Naive thymus-derived CD8-positive, alpha-beta T cell (primary cell): ENCODE measurements at places on chromosomes 1 and 21.

GRCh38 chr1:12359359-12360133 is 129.7 kb downstream of the VPS13D start:
- DNase-seq, result no peak

DNA sequence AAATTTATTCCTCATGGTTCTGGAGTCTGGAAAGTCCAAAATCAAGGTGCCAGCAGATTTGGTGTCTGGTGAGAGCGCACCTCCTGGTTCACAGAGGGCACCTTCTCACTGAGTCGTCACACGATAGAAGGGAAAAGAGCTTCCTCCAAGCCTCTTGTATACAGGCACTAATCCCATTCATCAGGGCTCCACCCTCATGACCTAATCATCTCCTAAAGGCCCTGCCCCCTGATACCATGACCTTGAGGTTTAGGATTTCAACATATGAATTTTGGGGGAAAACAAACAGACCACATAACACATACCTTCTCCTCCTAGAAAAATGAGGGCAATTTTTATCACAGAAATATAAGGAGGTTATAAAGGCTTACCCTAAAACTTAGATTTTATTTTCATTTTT is 88.0 kb upstream of the NFIA start:
- no peak for DNase-seq

GRCh38 chr1:7770997-7771822 is at the start of gene VAMP3:
Gene VAMP3 (plus strand): TSS chr1:7771296. CDS start chr1:7771384, 88 bp downstream.
- DNase-seq, result peak; percentile 91

- DNase-seq, result no peak
Observed at GRCh38 chr1:18110968-18111367, 3.4 kb downstream of the IGSF21 start.

- no peak for DNase-seq
Observed at GRCh38 chr1:22437573-22437972, 14.1 kb upstream of the ZBTB40 start.

DNA sequence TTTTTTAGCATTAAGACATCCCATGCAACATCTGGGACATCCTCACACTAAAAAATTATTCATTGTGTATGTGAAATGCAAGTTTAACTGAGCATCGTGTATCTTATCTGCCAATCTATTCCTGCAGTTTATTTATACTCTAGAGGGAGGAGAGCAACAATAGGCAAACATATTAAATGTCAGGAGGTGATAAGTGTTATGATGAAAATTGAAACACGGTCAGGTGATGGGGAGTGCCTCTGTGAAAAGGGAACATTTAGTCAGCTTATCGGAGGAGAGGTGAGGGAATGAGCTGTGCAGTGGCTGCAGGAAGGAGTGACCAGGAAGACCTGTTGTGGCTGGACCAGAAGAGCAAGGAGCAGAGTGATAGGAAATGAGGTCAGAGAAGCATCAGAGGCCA is 775 bp upstream of the EFCAB14 start:
- no peak for DNase-seq

GRCh38 chr1:204678721-204679475 is 6.6 kb downstream of the LRRN2 start:
- no peak for DNase-seq

- no peak for DNase-seq
Observed at GRCh38 chr1:102241431-102242338, 245.0 kb upstream of the OLFM3 start.

GRCh38 chr1:5888606-5889211 is 103.5 kb downstream of the NPHP4 start:
- no peak for DNase-seq

GRCh38 chr1:238962941-238963340 is 423.4 kb upstream of the CHRM3 start:
- no peak for DNase-seq
